ENCODE measurements at places on chromosomes 2 and 18. TPM values are rescaled to one million over a fixed set of nuclear protein-coding genes. Genes with fewer than 3 reads are reported as not detected.

DNA sequence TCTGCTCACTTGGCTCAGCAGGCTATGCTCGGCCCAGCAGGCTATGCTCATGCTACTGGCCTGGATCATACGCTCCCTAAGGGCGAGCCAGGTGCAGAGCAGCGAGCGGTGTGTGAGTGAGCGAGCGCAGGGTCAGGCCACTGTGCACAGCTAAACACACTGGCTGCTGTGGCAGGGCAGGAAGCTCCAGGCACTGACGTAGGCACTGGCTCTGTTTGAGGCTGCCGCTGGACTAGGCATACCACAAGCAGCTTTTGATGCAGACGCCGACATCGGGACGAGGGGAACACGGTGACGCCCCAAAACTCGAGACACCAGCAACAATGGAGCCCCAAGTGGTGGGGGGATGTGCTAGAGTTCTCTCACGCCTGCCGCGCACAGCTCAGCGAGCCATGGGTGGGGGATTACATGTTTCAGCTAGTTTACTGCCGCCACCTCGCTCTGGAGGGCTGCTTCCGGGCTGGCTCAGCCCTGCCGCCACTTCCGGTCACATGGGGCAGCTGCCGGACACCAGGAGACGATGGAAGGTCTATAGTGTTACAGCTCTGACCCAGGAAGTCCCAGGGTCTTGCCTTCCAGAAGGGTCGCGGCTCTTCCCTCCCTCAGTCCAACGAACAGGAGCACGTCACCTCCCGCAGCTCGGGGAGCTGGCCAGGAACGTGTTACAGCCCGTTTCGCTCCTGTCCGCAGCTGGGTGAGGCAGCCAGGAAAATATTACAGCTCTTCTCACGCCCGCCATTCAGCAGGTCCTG is 1176.9 kb upstream of the LRRTM1 start:
- DNase-seq, result no peak
- H3K36me3 ChIP-seq, result no peaks in the 10 kb centered on the region
- H3K27me3 ChIP-seq, result no peaks in the 10 kb centered on the region
- H3K4me3 ChIP-seq, result no peak overlapping the region

DNA sequence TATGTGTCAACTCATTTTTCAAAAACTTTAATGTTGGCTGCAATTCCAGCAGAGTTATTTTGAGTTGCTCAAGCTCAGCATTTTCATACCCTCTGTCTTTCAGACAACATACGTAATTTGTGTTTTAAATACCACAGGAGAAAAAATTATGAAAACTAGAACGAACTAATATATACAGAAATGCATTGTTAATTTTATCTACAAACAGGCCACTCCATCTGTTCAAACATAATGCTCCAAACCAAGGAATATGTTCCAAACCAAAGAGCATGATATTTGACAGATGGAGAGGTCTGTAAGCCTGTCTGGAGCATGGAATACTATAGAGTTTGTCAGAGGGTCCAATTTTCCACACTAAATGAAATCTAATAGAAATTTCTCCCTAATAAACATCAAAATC is 536.2 kb upstream of the FSIP2 start:
- no peaks in the 10 kb centered on the region for H3K4me1 ChIP-seq
- no peak overlapping the region for H3K4me3 ChIP-seq
- H3K27me3 ChIP-seq, result no peaks in the 10 kb centered on the region
- no peak overlapping the region for H3K27ac ChIP-seq
- H3K36me3 ChIP-seq, result no peaks in the 10 kb centered on the region

GRCh38 chr2:125560855-125561254 is 1095.1 kb upstream of the GYPC start:
- no peak for DNase-seq
- H3K4me3 ChIP-seq, result no peak overlapping the region
- no peaks in the 10 kb centered on the region for H3K36me3 ChIP-seq
- no peaks in the 10 kb centered on the region for H3K4me1 ChIP-seq

DNA sequence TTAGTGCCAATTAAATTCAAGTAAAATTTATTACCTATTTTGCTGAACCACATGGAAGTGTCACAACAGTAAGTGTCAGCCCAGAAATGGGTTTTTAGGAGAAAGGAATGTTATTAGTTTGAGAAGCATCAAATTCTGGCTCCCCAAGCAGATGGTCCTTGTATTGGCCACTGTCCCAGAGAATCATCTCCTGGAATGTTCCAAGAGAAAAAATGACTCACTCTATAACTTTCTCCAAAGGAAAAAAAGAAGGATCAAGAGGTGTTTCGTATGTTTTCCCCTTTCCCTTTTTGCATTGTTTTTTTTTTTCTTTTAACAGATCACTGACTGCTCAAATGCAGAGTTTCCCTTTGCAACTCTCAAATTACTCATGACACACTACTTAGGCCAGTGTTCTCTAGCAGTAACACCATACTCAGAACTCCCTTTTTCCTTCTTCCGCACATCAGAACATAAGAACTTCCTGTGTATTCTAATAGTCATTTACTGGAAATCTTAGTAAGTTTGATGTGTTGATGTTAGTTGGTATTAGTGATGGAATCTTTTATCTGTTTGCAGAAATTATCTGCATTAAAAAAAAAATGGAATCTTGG is 390.3 kb downstream of the GPD2 start:
- H3K36me3 ChIP-seq, result no peaks in the 10 kb centered on the region
- H3K27me3 ChIP-seq, result no peaks in the 10 kb centered on the region
- H3K27ac ChIP-seq, result no peak overlapping the region
- H3K4me3 ChIP-seq, result no peak overlapping the region

GRCh38 chr2:179857236-179857635 is 4.2 kb downstream of the ZNF385B start:
- H3K27me3 ChIP-seq, result no peaks in the 10 kb centered on the region
- DNase-seq, result no peak

- no peaks in the 10 kb centered on the region for H3K36me3 ChIP-seq
- H3K4me1 ChIP-seq, result no peaks in the 10 kb centered on the region
- no peak for DNase-seq
- no peak overlapping the region for H3K27ac ChIP-seq
Observed at GRCh38 chr2:133957724-133958480, 296.0 kb upstream of the MGAT5 start.

DNA sequence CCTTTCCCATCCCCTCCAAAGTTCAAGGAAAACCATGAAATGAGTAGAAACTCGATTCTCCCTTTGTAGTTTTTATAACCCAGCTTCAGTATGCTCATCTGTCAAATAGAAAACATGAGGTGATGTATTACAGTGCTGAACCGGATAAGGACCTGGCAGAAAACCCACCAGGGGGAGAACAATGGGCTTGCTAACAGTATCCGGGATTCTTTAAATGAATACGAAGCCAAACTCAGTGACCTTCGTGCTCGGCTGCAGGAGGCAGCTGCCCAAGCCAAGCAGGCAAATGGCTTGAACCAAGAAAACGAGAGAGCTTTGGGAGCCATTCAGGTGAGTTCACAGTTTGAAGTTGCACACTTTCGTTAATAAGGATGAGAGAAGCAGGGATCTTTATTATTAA is 113.6 kb upstream of the TTC39C start:
- peaks cover 7% of the 10 kb centered on the region for H3K36me3 ChIP-seq
- H3K27ac ChIP-seq, result no peak overlapping the region
- H3K4me3 ChIP-seq, result no peak overlapping the region
- no peaks in the 10 kb centered on the region for H3K4me1 ChIP-seq

GRCh38 chr2:168120730-168121129 is 126.7 kb downstream of the STK39 start:
- no peak overlapping the region for H3K27ac ChIP-seq
- no peaks in the 10 kb centered on the region for H3K36me3 ChIP-seq
- H3K4me1 ChIP-seq, result no peaks in the 10 kb centered on the region
- no peaks in the 10 kb centered on the region for H3K27me3 ChIP-seq

- no peaks in the 10 kb centered on the region for H3K4me1 ChIP-seq
- DNase-seq, result no peak
- H3K27ac ChIP-seq, result no peak overlapping the region
- H3K36me3 ChIP-seq, result no peaks in the 10 kb centered on the region
- H3K27me3 ChIP-seq, result no peaks in the 10 kb centered on the region
- H3K4me3 ChIP-seq, result no peak overlapping the region
Observed at GRCh38 chr18:10230072-10230471, 224.4 kb upstream of the APCDD1 start.

DNA sequence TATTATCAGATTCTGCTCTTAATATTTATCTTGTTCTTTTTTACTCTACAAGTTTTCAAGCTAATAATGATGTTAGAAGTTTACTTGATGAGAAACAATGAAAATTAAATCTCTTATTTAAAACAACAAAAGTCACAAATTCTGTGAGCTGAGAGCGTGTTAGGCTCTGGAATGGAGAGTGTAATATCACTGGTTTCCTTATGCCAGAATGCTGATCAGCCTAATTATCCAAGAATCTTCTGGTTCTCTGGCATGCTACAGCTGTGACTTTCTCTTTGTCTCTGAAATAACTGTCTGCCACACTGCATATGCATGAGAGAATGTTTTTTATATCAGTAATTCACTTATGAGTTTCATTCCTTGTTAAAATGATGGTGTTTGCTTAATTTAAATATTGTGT is 236.7 kb downstream of the PARD3B start:
- no peaks in the 10 kb centered on the region for H3K36me3 ChIP-seq
- no peaks in the 10 kb centered on the region for H3K4me1 ChIP-seq
- H3K27me3 ChIP-seq, result no peaks in the 10 kb centered on the region
- no peak overlapping the region for H3K4me3 ChIP-seq
- H3K27ac ChIP-seq, result no peak overlapping the region

GRCh38 chr2:121949271-121949670 is 193.8 kb downstream of the TSN start:
- no peaks in the 10 kb centered on the region for H3K4me1 ChIP-seq
- no peak overlapping the region for H3K4me3 ChIP-seq
- H3K27me3 ChIP-seq, result no peaks in the 10 kb centered on the region
- no peaks in the 10 kb centered on the region for H3K36me3 ChIP-seq

Gene ADD2
- 1.8 TPM for total RNA-seq

Gene PLGLB1
- 0.83 TPM for total RNA-seq

Gene FAM110C
- total RNA-seq, result 59.1 TPM

Gene ANTXR1
- 7.8 TPM for total RNA-seq

Gene DYSF
- 5.5 TPM for total RNA-seq

Gene LAPTM4A
- 71.0 TPM for total RNA-seq
